Cerebellar cortex (tissue), 1 donor: ENCODE measurements at places on chromosomes 7 and 10.

- no peak for DNase-seq
Measured at GRCh38 chr7:37483627-37484026, 35.0 kb upstream of the ELMO1 start.

- DNase-seq = no peak
Measured at GRCh38 chr7:151796871-151797537, 79.9 kb downstream of the PRKAG2 start.

GRCh38 chr7:114649689-114650088 is 235.1 kb downstream of the FOXP2 start:
- no peak for DNase-seq

- no peak for DNase-seq
Measured at GRCh38 chr7:862157-862556, 14.2 kb upstream of the GET4 start.

DNA sequence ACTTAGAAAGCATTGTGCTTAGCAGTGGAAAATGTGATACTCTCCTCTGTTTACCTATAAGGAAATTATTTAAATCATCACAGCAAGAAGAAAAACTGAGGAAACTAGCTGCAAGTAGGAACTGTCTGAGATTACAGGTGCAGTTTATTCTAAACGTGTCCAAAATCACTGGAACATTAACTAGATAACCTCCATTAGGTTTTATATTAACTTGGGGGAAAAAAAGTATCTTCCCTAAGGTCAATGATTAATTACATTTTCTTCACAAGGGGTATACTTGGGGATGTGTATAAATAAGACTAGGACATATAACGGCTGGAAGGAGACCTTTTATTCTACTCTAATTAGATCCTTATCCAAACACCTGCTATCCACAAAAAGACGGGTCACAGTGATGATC is 3.7 kb downstream of the GOT1 start:
- no peak for DNase-seq

- no peak for DNase-seq
Measured at GRCh38 chr7:130020434-130020833, 30.7 kb downstream of the ZC3HC1 start.

- DNase-seq = no peak
Measured at GRCh38 chr7:73967832-73968290, 60.1 kb upstream of the ELN start.

- no peak for DNase-seq
Measured at GRCh38 chr7:46716926-46717325, 795.9 kb upstream of the IGFBP3 start.

DNA sequence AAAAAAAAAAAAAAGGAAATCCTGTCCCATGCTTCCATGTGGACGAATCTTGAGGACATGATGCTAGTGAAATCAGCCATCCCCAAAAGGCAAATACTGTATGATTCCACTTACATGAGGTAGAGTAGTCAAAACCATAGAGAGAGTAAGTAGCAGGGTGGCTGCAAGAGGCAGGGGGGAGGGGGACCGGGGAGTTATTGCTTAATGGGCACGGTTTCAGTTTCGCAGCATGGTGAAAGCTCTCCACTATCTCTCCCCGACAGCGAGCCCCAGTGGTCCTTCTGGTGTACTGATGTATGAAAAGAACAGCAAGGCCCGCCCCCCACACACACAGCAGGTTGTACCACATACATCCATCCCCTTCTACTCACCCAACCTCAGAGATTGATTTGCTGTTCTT is 32.8 kb downstream of the NOD1 start:
- DNase-seq = peak; percentile 68

- peak; percentile 94 for DNase-seq
Measured at GRCh38 chr7:6563936-6564770, 12.9 kb upstream of the GRID2IP start.

- DNase-seq = no peak
Measured at GRCh38 chr10:14358886-14359573, 28.3 kb upstream of the FRMD4A start.

DNA sequence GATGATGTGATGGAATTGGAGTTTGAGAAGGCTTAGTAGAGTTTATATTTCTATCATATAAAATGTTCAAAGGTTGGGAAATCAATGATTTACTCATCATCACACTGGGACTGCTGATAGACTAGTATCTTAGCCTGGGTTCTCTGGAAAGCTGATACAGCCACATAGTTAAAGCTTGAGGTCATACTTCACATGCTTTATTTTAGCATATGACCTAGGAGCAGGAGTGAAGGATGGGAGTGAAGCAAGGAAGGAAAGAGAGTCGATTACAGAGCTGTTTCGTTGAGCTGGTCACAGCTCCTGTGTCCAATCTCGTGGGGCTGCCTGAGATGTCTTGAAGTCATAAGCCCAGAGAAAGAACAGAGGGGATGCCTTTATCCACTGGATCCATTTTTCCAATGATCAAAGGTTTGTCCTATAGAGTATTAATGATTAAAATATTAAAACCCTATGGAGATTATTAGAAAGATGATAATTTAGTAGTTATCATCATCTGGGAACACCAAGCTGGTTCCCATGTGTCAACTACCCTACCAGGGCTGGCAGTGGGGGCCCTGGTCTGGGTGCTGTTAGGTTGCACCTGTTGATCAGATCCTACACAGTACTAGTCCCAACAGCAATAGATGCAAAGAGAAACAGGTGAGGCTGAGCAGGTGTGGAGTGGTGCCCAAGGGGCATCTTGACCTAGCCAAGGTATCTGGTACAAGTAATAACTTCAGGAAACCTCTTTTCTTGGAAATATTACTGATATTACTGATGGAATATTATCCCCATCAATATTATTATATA is 77.8 kb downstream of the BAMBI start:
- DNase-seq = no peak

DNA sequence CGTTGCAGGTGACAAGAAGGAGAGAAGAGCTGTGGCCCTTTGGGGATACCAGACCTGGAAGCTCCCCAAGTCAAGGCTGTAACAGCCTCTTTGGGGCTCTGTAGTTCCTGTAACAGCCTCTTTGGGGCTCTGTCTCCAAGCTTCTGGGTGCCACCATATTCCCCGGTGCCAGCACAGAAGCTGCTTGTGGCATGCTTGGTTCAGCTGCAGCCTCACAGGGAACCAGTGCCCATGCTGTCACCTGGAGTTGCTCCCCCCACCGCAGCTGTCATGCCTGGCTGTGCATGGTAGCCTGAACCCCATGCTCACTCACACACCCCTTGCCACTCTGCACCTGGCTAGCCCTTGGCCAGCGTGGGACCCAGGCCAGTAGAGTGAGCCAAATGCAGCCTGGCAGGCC is 109.1 kb downstream of the ELAPOR2 start:
- no peak for DNase-seq

DNA sequence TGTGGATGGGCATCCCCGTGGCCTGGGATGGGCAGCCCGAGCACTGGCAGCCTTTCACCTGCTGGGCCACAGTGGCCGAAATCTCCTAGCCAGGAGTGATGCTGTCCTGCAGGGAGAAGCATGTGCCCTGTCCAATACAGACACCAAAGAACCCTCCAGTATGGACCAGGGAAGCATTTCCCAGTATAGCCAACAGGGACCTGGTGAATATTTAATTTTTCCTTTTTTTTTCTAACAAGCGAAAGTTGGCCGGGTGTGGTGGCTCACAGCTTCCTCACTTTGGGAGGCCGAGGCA is 11.0 kb downstream of the IMPDH1 start:
- DNase-seq = no peak

- DNase-seq = peak; percentile 26
Measured at GRCh38 chr7:132950725-132951124, 131.2 kb downstream of the CHCHD3 start.

DNA sequence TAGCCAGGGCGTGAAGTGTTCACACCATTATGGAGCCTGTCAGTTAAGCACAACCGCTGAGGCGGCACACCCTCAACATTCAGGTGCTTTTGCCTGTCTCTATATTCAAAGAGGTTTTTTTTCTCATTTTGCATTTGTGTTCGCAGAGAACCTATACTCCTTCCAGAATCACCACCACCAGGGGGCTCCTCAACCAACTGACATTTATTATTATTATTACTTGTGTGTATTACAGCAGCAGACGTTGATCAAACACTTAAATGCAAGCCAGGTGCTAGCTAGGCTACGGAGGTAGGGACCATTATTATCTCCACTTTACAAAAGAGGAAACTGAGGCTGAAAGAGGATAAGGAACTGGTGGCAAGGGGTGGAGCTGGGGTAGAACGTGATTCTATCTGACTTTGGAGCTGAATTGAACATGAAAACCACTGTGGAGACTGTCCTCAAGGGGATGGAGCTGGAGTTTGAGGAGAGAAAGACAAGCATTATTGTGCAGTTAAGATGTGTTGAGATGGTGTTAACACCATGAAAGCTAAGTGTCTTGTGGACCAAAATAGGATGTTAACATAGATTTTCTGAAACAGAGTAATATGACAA is 133.8 kb upstream of the PLXNA4 start:
- peak; percentile 20 for DNase-seq
